SJSA1 (cell line): ENCODE measurements at places on chromosomes 5 and 9. TPM values are rescaled to one million over a fixed set of nuclear protein-coding genes. Genes with fewer than 3 reads are reported as not detected.

DNA sequence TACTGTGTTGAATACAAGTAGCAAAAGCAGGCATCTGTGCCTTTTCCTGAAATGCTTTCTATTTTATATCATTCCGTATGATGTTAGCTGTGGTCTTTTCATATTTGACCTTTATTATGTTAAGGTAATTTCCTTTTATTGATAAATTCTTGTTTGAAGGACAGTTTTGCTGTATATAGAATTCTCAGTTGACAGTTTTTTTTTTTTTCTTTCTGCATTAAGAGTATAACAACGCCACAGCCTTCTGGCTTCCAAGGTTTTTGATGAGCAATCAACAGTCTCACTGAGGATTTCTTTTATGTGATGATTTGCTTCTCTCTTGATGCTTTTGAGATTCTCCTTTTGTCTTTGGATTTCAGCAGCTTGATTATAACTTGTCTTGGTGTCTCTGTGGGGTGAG is 23.6 kb downstream of the ZNF483 start:
- no peak overlapping the region for H3K4me3 ChIP-seq
- DNase-seq, result no peak
- no peaks in the 10 kb centered on the region for H3K4me1 ChIP-seq
- no peaks in the 10 kb centered on the region for H3K27me3 ChIP-seq

Gene ACTBL2
- not detected in 2 replicates for total RNA-seq

- H3K4me1 ChIP-seq, result no peaks in the 10 kb centered on the region; the same call in 1 of the 2 replicates
- no peak overlapping the region for H3K27ac ChIP-seq
- no peak overlapping the region for H3K4me3 ChIP-seq
- no peak for DNase-seq
- no peaks in the 10 kb centered on the region for H3K36me3 ChIP-seq
These were observed 537.5 kb upstream of the WWC1 start for GRCh38 chr5:167753725-167754490.

GRCh38 chr9:109996936-109997580 is 210.9 kb downstream of the C9orf152 start:
- peaks cover 12% of the 10 kb centered on the region; the same call in 1 of the 2 replicates for H3K36me3 ChIP-seq
- no peak for DNase-seq
- no peaks in the 10 kb centered on the region for H3K27me3 ChIP-seq
- H3K27ac ChIP-seq, result no peak overlapping the region
- H3K4me3 ChIP-seq, result no peak overlapping the region

GRCh38 chr5:88813244-88813643 is 69.7 kb downstream of the MEF2C start:
- H3K4me1 ChIP-seq, result no peaks in the 10 kb centered on the region
- no peak overlapping the region for H3K27ac ChIP-seq
- no peak overlapping the region for H3K4me3 ChIP-seq
- DNase-seq, result no peak
- H3K27me3 ChIP-seq, result no peaks in the 10 kb centered on the region

Gene MEGF9
- total RNA-seq, result 5.1 TPM in 2 replicates

Gene HCN1
- not detected in 2 replicates for total RNA-seq
